Astrocyte of the cerebellum (primary cell): ENCODE measurements at places on chromosomes 1 and 21.

GRCh38 chr1:27003745-27004470, 8.7 kb downstream of the TENT5B start:
- DNase-seq, result no peak

- no peak for DNase-seq
Measured at GRCh38 chr1:14975119-14975518, 178.4 kb upstream of the TMEM51 start.

DNA sequence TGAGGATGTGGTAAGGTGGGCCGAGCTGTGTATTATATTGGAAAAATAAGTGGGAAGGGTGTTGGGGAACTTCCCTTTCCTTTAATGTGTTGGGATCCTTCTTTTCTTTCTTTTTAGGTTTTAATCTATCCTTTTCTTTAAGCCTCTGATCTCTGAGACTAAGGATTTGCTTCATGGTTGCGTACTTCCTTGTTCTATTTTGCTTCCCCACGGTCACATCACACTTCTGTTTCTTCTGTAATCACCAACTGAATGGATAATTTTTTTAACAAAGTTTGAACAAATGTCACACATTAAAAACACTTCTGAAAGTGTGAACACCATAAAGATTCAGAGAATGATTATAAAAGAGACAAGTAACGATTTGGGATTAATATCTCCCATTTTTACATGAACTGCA, 17.4 kb downstream of the DMRTA2 start:
- DNase-seq, result no peak

DNA sequence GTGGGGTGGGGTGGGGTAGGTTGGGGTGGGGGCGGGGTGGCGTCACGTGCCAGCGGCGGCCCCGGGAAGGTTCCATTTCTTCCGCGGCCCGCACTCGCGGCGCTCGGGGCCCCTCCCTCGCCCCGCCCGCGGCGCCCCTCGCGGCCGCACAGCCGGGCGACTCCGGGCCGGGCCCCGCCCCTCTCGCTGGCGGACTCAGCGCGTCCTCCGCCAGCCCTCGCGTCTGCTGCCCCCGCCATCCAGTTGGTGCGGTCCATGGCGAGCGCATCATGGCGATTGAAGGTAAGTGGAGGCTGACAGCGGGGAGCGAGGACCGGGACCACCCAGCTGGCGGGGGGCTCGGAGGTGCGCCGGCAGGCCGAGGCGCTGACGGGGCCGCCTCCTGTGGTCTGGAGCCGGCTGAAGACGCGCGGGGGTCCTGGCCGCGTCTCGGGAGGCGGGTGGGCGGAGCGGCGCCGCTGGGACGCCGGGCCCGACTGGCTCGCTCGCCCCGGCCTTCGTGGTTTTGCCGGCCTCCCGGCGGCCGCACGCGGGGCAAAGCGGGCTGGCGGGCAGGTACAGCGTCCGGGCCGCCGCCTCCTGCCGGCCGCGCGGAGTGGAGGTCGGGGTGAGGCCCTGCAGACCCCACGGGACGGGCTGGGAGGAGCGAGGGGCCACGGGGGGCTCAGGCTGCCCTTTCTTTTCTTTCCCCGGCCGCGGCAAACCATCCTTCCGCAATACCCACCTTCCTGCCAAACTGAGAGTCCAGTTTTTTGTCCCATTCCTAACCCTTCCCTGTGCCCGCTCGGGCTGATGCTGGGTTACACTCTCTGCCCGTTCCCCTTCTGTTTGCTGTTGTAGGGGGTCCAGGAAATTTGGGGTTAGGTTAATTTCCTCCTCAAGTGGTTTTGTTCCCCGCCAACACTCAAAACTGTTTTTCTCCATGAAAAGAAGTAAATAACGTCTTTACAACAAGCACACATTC, at the start of gene SYT14:
Gene SYT14 (plus strand): TSS at position 222 of the 964 bp plus-strand sequence. CDS start 48 bp downstream, at position 270.
- DNase-seq, result no peak

GRCh38 chr1:94255476-94255875, 18.1 kb upstream of the ARHGAP29 start:
- DNase-seq, result no peak

DNA sequence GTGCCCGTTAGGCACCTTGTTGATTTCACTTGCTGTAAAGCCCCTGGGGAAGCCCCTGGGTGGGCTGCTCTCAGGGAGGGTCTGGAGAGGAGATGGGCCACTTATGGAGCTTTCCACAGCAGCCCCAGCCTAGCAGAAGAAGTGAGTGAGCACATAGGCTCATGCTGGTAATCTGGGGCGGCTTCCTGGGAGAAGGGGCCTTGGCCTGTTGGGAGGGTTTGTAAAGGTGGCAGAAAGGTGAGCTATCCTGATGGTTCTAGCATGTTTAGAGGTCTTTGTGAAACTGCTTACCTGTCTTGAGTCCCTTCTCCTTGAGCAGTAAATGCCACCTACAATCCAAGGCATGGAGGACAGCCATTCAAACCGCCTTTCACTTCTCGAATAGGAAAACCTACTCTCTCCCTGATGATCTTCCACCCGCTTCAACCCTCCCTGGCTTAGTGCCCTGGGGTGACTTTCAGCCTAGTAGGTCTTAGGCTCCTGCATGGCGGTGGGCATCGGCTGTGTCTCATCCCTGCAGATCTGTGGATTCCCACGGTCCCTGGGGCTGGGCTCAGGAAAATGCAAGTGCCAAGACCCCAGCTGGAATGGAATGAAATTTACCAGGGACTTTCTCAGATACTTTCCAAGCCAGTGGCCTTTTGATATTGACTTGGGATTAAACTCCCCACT, 87.6 kb upstream of the SELENON start:
- no peak for DNase-seq

DNA sequence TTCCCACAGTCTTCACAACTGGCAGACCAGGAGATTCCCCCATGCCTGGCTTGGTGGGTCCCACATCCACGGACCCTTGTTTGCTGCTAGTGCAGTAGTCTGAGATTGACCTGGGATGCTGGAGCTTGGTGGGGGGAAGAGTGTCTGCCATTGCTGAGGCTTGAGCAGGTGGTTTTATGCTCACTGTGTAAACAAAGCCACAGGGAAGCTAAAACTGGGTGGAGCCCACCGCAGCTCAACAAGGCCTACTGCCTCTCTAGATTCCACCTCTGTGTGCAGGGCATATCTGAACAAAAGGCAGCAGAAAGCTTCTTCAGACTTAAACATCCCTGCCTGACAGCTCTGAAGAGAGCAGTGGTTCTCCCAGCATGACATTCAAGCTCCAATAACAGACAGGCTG, 177.3 kb upstream of the ETV3 start:
- no peak for DNase-seq

- no peak for DNase-seq
Measured at GRCh38 chr1:198007687-198008607, 90.8 kb downstream of the LHX9 start.

GRCh38 chr1:167562702-167563101, 9.1 kb upstream of the CREG1 start:
- DNase-seq, result no peak

GRCh38 chr1:243287652-243288051, 31.8 kb downstream of the SDCCAG8 start:
- DNase-seq, result peak; percentile 56

GRCh38 chr1:110130989-110131388, 18.7 kb downstream of the UBL4B start:
- no peak for DNase-seq

GRCh38 chr1:173417563-173417962, 59.6 kb upstream of the PRDX6 start:
- DNase-seq, result no peak

DNA sequence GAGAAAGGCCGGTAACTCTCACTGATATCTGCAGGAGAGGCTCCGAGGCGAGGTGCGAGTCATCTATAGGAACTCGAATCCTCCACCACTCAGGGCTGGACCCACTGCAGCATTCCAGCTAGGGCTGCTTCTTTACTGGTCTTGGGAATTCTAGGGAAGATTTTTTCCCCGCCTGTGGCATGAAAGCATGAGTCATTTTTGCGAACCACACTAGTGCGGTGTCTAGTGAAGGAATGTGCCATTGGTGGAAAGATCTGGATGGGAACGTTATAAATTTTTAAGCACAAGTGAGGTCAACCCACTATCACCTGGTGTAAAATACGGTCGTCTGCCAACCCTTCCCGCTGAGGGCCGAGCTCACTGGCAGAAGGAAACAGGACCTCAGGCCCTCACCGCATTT, 49.7 kb downstream of the SYF2 start:
- peak; percentile 26 for DNase-seq

GRCh38 chr1:48089356-48089891, 92.2 kb upstream of the TRABD2B start:
- DNase-seq, result no peak

DNA sequence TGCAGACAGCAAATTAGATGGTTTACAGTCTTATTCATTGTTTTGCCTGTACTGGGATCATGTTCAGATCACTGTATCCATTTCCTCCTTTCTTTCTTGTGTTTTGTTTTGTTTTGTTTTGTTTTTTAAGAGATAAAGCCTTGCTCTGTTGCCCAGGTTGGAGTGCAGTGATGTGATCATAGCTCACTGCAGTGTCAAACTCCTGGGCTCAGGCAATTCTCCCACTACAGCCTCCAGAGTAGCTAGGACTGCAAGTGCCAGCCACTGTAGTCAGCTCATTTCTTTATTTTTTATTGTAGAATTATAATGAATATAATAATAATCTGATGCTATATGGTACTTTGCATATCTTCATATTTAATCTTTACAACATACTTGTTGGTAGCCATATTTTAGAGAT, 403.7 kb upstream of the B3GALT2 start:
- DNase-seq, result no peak

DNA sequence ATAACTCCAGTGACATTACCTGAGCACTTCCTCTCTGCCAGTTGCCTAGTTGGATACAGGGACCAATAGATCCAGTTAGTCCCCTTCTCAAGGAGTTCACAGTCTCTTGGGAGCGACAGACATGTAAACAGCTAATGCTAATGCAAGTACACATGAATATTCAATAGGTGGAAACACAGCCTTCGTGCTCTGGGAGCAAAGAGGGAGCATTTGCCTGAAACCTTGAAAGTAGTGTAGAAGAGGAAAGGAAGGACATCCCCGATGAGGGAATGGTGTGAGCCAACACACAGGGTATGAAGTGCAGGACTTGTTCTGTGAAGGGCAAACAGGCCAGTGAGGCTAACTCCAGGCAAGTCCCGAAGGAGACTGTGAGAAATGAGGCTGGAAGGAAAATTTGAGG, 3.8 kb upstream of the TMEM222 start:
- no peak for DNase-seq

- DNase-seq, result no peak
Measured at GRCh38 chr1:119895102-119895501, 1.2 kb downstream of the ADAM30 start.
